Stimulated activated CD4-positive, alpha-beta T cell treated with anti-CD3 and anti-CD28 coated beads, Interleukin-15, amount 100 ng/mL, for 24 hours (primary cell): ENCODE measurements at places on chromosomes 7 and 10.

GRCh38 chr7:22569586-22570321, 69.8 kb upstream of the STEAP1B start:
- no peak for DNase-seq

- DNase-seq = no peak
Observed at GRCh38 chr7:20385126-20385525, 54.4 kb downstream of the ITGB8 start.

- DNase-seq = no peak
Observed at GRCh38 chr10:69730251-69731156, 71.2 kb upstream of the COL13A1 start.

DNA sequence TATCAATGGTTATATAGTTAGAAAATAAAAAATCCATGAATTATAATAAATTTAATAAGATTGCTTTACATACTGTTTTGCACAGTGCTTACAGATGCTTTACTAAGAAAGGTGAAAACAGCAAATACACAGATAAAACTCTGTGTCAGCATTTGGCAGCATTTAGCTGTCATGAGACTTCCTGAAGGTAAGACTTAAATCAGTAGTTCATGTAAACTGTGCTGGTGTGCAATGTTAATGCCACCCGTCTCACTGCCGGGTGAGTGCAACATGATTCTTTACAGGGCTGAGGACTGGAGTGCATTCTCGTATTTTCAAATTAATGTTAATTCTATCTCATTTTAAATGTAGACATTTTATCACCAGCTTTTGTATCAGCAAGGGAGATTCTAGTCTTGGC, 326.2 kb upstream of the POT1 start:
- DNase-seq = no peak

DNA sequence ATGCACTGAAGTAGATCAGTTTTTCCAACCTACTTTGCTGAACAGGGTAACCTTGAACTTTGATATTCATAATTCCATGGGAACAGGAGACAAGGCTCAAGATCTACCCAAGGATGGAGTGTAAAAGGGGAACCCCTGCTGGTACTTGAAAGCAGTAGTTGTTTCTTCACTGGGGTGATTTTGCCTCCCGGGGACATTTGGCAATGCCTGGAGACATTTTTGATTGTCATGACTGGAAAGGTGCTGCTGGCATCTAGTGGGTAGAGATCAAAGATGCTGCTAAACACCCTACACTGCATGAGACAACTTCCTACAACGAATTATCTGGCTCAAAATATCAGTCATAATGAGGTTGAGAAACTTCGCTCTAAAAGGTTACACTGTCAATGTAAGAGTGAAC, 214.8 kb upstream of the CTBP2 start:
- no peak for DNase-seq

GRCh38 chr7:126040114-126041045, 1110.8 kb upstream of the POT1 start:
- no peak for DNase-seq

- no peak for DNase-seq
Observed at GRCh38 chr7:118082506-118082905, 101.5 kb upstream of the LSM8 start.

GRCh38 chr7:130914554-130915294, 180.7 kb upstream of the KLF14 start:
- peak; percentile 8 for DNase-seq

GRCh38 chr10:110612087-110612486, 32.0 kb upstream of the RBM20 start:
- DNase-seq = no peak

- DNase-seq = no peak
Observed at GRCh38 chr10:60384708-60385398, 4.8 kb downstream of the ANK3 start.

DNA sequence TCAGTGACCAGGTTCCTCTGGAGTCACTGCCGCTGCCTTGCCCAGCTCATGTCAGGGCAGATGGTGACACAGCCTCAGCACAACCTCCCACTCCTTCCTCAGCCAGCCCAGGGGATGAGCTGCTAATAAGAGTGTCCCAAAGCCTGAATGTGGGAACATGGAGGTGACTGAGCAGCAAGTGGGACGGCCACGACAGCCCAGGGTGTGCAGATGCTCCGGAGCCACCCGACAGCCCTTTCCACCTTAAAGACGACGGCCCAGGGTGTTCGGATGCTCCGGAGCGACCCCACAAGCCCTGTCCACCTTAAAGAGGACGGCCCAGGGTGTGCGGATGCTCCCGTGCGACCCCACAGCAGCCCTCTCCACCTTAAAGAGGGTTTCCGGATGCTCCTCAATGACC, 89.2 kb downstream of the DIP2C start:
- DNase-seq = no peak

DNA sequence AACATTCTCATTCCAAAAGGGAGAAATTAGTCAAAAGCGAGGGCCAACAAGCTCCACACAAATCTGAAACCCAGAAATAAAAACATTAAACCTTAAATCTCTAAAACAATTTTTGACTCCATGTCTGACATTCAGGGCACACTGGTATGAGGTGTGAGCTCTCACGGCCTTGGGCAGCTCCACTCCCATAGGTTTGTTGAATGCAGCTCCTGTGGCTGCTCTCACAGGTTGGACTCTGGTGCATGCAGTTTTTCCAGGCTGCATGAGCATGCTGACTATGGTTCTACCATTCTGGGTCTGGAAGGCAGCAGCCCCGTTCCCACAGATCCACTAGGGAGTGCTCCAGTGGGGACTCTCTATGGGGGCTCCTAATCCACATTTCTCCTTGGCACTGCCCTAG, 887.1 kb upstream of the GHITM start:
- no peak for DNase-seq

GRCh38 chr7:69687739-69688433, 89.6 kb downstream of the AUTS2 start:
- no peak for DNase-seq

DNA sequence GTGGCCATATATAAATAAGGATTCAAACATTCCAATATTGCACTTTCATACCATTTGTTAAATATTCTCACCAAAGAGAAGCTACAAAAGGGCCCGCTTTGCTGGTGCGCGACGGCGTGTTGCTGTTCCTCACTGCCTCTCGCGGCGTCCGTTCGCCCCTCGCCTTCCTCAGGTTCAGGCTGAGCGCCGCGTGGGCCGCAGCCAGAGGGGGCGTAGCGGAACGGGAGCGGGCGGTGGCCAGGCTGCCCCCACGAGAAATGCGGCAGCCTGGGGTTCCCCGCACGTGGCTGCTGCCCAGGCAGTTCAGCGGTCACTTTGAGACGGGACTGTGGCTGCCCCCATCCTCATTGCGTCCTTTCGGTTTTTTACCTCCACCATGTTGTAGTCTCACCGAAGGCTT, 67.3 kb upstream of the VWDE start:
- no peak for DNase-seq

DNA sequence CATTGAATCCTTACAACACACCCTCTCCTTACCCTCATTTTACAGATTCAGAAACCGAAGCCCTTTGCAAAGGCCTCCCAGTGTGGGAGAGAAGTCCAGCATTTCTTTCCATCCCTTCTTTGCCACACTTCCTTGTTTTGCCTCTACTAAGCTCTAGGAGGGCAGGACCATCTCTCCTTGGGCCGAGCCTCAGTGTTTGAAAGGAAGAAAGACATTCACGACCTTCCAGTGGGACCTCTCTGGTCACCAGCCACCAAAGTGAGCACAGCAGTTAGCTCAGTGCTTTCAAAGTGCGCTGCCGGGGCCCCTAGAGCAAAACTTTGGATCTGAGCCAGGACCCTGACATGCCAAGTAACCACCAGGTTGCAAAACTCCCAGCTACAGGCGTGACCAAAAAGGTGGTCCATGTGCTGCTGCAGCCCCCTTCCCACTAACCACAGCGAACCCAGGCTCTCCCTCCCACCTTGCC, 12.4 kb downstream of the CTBP2 start:
- no peak for DNase-seq

GRCh38 chr10:127267442-127267841, 71.1 kb upstream of the INSYN2A start:
- DNase-seq = no peak

- DNase-seq = no peak
Observed at GRCh38 chr10:86343761-86344160, 22.8 kb downstream of the GRID1 start.

DNA sequence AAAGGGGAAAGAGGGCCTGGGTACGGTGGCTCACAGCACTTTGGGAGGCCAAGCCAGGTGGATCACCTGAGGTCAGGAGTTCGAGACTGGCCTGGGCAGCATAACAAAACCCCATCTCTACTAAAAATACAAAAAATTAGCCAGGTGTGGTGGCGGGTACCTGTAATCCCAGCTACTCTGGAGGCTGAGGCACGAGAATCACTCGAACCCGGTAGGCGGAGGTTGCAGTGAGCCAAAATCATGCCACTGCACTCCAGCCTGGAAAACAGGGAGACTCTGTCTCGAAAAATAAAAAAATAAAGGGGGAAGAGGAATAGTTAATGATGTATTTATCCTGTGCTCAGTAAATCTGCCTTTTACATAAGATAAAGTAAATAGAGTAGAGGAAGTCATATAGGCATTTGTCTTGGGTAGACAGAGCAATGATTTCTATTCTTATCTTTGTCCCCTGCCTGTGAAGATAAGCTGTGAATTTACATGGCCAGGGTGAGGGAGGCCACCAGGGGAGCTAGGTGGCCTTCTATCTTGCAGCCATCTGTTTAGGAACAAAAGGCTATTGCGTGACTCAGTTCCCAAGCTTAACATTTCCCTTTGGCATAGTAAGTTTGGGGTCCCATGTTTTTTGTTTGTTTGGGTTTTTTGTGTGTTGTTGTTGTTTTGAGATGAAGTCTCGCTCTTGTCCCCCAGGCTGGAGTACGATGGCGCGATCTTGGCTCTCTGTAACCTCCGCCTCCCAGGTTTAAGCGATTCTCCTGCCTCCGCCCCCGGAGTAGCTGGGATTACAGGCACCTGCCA, 73.2 kb upstream of the GTF2I start:
- no peak for DNase-seq

GRCh38 chr7:126450269-126450671, 802.5 kb downstream of the GRM8 start:
- DNase-seq = no peak

DNA sequence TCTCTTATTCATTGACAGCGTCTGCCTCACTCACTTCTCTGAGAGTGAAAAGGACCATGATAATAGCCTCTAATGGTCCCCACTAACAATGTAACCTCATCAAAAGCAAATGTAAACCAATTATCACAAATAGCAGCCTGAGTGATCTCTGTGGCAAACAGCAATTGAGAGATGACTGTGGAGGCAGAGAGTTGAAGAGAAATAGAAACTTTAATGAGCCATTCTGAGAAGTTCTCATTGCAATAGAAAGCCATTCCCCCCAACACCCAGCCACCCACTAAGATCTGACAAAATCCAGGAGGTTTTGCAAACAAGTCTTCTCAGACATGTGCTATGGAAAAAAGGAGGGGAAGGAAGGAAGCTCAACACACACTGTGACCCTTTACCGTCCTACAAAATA, 44.2 kb upstream of the RNF148 start:
- no peak for DNase-seq

GRCh38 chr7:105826143-105826542, 50.3 kb downstream of the ATXN7L1 start:
- DNase-seq = no peak

DNA sequence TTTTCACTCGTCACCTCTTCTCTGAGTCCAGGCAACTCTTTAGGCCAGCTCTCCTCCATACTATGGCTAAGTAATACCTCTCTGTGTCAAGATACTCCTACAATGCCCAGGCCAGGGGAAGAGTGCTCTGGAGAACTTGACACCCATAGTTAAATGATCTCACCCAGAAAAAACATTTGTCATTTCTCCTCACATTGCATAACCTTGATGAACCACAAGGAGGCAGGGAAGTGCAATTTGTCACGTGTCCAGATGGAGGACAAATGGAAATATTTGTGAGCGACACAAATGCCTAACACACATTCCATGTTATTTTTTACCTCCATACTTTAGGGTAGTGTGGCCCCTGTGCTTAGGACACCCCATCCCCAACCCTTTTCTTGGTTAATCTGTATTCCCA, 78.3 kb downstream of the HTR7 start:
- DNase-seq = no peak

GRCh38 chr7:30430777-30431176, 47.8 kb downstream of the NOD1 start:
- DNase-seq = no peak

DNA sequence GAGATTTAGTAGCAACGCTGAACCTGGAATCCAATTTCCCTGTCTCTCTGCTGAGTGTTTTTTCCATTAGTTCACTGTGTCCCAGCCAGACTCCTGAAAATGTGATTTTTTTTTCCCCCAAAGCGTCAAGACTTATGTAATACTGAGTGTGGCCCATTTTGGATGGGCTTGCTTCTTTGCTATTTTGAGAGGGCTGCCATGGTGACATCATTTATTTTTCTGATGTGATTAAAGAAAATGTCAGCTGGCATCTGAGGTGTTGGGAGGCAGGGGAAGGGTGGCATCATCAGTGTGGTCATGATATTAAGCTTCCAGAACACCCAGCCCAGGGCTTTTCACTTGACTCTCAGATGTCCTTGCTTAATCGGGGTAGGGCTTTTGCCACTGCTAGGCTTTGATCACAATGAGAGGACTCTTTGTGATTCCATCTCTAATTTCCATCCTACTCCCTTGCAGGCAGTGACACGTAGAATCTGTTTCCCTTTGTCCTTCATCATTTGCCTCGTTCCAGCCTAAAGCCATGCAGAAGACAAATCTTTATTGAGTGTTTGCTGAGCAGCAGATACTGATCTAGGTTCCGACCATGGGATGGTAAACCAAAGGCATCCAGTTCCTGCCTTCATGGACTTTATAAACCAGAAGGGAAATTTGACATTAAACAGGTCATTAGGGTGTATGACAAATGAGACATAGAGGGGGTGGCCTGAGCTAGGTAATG, 7.4 kb downstream of the ZNF365 start:
- DNase-seq = no peak

DNA sequence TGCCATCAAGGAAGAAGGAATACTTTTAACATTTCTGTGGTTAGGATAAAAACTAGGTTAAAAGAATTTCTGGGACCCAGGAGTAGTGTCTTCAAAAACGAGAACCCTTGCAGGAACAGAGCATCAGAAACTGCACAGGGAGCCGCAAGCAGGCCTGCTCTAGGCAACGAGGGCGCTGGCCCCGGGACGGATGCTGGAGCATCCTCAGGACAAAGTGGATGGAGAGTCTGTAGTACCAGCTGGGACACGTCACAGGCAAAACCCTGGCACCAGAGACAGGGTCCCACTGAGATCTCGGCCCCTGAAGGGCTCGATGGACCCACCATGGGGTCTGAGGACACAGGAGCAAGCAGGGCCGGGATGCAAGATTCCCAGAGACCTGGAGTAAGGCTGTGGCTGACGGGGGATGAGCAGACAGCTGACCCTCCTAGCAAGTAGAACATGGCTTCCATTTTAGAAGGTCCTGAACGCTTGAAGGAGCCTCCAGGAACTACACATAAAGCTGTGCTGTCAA, 106.6 kb downstream of the GALNT11 start:
- DNase-seq = no peak

GRCh38 chr10:80122746-80123145, 9.8 kb upstream of the PLAC9 start:
- DNase-seq = no peak

- DNase-seq = no peak
Observed at GRCh38 chr10:21402606-21403083, 122.8 kb downstream of the SKIDA1 start.
